ENCODE measurements at places on chromosomes 5 and 9.

DNA sequence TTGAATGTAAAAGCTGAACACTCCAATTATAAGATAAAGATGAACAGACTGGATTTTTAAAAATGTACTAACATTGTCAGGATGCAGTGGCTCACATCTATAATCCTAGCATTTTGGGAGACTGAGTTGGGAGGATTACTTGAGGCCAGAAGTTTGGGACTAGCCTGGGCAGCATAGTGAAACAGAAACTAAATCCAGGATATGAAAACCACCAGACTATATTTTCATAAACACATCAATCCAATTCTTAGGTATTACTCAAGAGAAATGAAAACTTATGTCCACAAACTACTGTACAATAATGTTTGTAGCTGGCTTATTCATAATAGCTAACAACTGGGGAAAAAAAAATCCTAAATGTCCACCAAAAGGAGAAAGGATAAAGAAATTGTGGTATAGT lies 26.8 kb upstream of the NAA35 start:
- DNase-seq: no peak

- no peak for DNase-seq
Observed at GRCh38 chr5:132425009-132425937, 55.8 kb downstream of the SLC22A5 start.

- DNase-seq: no peak
Observed at GRCh38 chr5:154095904-154096303, 57.1 kb downstream of the MFAP3 start.

- DNase-seq: no peak
Observed at GRCh38 chr9:3205421-3206095, 320.2 kb downstream of the RFX3 start.
